Iris pigment epithelial cell (primary cell): ENCODE measurements at places on chromosomes 16 and 17.

DNA sequence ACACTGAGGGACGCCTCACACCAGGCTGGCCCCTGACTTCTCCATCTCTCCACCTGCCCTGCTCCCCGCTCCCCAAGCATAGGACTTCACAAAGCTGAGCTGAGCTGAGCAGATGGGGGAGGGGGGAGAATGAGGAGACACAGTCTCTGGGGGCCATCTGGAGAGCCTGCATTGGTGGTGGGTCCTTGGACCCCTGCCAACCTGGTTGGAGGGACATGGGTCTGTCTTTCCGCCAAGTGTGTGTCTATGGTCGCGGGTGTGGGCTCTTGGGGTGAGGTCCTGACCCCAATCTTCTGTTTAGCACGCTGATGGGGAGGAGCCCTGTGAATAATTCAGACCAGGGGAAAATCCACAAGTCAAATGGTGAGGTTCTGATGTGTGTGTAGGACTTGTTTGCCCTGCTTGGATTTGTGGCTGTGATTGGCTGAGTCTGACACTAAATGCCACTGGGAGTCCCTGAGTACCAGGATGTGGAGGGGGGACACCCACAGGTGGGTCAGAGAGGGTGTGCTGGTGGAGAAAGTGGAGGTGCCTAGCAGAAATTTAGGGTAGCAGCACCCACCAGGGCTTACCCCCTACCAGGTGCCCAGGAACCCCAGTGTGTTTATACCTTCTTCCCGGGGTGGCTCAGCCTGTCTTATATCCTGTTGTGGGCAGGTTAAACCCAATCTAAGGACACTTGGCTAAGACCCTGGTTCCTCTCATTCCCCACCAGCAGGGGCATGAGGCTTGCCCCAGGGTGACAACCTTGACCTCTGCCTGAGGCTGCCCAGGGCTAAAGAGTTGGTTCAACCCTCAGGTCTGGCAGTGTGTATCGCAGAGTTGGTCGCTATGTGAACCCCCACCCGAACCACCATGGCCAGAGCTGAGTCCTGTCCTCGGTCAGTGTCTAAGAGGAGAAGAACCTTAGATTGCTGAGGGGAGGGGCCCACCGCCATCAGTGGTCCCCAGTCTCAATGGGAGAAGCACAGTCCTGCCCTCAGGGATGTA lies 2.1 kb downstream of the FMNL1 start:
- no peak for DNase-seq

DNA sequence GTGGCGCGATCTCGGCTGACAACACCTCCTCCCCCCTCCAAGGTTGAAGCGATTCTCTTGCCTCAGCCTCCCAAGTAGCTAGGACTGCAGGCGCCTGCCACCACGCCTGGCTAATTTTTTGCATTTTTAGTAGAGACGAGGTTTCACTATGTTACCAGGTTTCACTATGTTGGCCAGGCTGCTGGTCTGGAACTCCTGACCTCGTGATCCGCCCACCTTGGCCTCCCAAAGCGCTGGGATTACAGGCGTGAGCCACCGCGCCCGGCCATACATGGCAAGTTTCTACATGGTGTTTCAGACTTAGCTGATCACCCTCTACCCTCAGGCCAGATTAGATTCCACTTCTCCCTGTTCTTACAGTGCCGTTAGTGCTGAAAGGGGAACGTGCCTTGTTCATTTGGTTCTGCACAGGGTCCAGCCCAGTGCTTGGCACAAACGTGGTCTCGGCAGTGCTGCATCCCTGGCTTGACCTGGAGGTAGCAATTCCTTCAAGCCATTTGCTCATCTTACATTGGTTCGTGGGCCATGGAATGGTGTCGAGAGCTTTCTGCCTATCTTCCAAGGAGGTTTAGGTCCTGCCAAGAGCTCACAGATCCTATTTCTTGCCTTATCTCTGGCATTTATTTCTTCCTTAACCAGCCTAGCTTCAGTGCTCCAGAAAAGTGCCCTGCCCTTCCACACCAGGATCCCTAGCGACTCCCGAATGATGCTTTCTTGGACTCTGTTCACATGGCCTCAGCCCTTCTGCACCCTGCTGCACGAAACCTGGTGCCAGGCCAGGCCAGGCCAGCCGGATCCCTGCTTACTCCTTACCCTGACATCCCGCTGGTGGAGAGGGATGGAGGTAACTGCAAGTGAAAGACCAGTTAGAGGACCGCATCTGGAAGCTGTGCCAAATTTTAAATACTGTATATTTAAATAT lies 14.8 kb upstream of the AURKB start:
- no peak for DNase-seq

- DNase-seq = no peak
Observed at GRCh38 chr17:76106703-76107102, 3.1 kb upstream of the EXOC7 start.

GRCh38 chr17:44863061-44863918 lies 15.6 kb downstream of the HIGD1B start:
- peak; percentile 59 for DNase-seq

- DNase-seq = no peak
Observed at GRCh38 chr17:80845863-80846671, 145.6 kb upstream of the CHMP6 start.

DNA sequence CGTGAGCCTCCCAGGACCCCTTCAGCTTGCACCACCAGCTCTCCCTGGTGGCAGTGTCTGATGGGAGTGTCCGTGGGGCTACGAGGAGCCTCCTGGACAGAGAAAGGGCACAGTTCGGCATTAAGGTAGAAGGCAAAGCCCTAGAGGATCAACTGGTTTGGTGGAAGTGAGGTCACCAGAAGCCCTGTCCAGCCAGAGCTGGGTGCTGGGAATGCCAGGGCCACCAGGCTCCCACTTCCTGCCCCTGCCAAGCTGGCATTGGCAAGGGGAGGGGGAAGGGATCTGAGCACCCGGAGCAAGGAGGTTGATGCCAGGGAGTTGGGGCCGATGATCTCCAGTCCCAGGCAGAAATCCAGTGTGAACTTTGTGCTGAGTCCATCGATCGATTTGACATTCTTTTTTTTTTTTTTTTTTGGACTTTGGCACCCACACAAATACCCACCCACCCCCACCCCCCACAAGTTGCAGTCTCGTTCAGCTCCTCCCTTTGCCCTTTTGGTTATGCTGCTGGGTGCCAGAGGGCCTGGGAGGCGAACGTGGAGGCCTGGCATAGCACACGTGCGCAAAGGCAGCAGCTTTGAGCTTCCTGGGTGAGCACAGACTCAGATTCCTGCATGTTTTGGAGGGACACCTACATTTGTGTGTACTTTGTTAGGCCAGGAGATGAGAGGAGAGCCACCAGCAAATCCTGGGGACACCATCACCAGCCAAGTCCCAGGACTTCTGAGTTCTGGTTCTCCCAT lies 2.1 kb downstream of the NHERF1 start:
- DNase-seq = no peak

DNA sequence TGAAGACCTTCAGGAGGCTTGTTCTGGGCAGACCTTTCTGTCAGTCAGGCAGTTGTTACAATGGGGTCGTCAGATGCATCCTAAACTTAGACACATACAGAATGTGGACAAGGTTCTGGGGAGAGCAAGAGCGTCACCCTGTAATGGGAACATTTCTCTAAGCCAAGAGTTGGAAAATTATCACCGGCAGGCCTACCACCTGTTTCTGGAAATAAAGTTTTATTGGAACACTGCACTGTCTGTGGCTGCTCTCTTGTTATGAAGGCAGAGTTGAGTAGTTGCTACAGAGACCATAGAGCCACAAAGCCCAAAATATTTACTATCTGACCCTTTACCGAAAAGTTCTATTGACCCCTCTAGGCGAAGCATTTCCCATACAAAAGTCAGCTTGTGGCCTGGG lies 106.2 kb downstream of the CPPED1 start:
- no peak for DNase-seq

DNA sequence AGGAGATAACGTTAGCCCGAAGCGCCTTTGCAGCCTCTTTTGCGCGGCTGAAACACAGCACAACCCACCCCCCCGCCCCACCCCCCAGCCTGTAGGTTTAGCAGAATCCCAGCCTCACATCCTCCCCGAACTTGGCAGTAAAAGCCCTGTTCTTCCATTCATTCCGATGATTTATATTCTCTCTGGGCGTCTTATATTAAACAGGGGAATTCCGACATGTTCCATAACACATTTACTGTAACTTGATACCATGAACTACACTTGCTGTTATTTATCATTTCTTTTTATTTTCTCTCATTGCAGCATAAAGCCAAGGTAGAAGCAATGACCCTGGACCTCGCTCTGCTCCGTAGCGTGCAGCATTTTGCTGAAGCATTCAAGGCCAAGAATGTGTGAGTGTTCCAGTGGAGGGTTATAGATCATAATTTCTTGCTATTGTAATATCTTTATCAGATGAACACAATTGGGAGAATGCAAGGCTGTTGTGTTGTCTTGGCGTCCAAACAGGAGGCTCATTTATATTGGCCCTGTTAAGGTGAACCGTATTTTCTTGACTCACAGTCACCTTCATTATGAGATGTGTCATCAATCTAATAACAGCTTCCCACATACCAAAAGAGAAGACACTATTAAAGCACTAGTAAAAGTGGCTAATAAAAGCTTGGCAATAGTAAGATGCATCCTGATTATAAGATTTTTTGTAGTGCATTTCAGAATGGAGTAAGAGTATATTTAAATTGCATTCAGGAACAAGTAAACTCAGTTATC lies 287.3 kb downstream of the WWOX start:
- no peak for DNase-seq

DNA sequence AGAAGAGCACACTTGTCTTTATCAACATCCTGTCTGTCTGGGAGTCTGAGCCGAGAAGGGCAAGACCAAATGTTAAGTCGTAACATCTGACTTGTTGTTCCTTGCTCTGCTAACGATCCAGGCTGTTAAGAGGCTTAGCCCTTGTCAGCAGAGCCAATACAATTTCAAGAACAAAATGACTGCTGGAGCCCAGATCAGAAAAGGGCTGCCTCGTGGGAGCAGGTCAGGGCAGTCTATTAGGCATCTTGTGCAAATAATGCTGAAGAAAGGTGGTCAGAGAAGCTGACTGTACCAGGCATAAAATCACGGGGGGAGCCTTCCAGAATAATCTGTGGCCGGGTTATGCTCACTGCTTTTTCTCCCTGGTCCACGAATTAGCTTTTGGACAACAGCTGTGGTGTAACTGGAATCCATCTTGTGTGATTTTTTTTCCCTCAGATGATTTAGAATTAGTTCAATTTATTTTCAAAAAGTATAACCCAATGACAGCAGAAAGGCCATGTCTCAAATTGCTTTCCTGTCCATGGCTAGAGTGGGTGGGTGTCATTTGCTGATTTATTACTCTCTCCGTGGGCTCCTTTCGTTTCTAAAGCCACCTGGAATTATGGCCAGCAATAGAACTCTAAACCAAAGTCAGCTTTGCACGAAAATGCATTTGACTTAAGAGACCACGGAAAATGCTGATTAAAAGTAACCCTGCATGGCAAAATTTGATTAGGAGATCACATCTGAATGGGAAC lies 221.1 kb upstream of the HSBP1 start:
- DNase-seq = peak; percentile 17

DNA sequence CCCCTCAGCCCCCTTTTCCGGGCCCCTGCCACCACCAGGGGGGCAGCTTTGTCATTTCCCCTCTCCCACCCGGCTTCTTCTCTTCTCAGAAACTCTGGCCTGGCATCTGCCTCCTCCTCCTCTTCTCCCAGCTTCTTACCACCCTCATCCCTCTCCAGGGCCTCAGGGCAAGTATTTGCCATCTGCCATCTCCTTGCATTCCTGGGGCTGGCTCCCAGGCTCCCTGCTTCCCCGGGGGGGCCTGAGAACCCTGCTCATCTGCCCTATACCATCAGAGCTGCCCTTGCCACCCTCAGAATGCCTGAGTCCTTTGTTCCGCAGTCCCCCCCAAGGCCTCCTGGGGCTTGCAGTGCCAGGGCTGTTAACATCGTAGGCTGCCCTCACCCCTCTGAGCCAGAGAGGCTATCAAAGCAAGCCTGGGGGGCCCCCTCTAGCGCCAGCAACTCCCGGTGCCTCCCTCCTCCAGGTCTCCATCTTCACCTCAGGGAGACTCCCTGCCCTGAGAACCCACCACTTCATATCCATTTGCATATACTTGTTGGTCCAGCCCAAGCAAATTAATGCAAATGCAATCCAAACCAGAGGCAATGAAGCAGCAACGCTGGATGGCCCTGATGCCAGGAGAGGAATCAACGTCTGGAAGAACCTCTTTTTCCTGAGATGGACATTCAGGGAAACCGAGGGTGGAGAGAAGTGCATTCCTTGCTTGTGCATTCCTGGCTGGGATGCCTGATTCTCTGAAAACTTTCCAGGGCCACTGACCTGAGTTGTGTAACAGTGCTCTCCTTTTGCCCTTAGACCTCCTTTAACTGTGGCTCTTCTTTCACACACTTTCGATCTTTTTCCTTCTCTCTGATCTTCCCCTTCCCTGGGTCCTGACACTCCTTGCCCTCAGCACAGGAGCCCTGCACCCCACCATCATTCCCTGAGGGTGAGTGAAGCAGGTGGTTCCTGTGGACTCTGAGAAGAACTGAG lies 20.7 kb upstream of the SP2 start:
- DNase-seq = no peak

DNA sequence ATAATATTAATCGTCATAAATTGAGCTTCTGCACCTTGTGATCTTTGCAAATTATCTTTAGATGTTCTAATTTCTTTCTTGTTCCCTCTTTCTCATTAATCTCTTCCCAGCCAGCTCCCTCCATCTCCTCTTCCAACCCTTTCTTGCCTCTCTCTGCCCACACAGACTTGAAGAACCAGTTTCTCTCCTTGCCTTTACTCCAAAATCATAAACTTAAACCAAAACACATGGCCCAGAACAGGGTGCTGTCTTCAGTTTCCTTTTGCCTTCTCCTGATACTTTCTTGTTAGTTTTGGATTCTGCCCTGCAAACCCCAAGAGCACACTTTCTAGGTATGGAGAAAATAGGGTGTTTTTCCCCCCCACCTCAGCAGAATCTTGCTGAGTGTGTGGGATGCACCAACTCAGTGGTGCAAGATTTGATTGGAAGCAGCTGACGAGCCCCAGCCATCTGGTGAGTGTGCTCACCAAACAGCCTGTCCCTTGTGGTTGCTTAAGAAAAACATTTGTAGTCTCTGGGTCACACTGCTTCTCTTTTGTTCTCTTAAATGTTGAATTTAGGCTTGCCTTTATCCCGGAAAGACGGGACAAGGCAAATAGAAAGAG lies 175.8 kb upstream of the MAF start:
- DNase-seq = peak; percentile 19

DNA sequence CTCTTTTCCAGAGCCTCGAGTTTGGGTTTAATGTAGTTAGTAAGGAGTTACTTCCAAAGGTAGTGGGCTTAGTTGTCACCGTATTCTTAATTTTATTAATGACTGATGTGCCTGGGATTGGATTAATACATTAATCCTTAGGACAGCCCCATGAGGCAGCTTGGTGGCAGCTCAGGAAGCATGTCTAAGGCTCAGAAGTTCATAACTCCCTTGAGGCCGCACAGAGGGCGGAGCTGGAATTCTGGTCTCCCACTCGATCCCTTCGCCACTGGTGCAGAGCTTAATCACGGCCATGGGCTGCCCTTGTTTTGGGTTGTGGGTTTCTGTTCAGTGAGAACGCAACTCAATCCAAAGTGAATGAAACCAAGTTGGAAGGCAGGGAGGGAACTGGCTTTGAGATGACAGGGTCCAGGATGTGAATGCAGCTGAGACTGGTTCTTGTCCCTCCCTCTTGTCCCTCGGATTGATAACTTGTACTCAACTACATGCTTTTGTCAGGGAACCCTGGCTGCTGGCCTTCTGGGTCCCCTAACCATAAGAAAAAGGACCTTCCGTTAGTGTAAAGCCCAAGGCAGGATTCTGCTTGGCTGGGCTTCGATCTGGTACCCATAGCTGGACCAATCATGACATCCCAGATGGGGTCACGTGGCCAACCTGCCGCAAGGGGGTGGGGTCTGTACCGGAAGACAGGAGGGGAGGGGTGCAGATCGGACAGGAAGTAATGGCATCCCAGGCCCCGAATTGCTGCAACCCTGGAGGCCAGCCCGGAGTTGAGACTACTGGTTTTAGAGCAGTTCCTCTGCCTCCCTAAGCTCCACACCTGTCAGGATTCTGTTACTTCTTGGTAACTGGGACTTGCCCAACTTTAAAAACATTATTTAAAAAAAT lies 45.4 kb downstream of the SNX20 start:
- no peak for DNase-seq
